Motor neuron (in vitro differentiated cells): ENCODE measurements at places on chromosomes 11 and 22.
A peak's percentile ranks its signal among the peaks of the same experiment; 100 is the strongest.

DNA sequence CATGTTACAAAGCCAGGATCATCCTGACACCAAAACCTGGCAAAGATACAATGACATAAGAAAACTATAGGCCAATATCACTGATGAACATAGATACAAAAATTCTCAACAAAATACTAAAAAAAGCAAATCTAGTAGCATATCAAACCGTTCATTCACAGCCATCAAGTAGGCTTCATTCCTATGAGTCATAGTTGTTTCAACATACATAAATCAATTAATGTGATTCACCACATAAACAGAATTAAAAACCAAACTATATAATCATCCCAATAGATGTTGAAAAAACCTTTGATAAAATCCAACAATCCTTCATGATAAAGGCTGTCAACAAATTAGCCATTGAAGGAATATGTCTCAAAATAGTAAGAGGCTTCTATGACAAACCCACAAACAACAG lies 1007.2 kb upstream of the RAG2 start:
- ATAC-seq: no peak

- peak; percentile 66 for ATAC-seq
Observed at GRCh38 chr11:2137202-2138067, 1.8 kb downstream of the IGF2 start.

DNA sequence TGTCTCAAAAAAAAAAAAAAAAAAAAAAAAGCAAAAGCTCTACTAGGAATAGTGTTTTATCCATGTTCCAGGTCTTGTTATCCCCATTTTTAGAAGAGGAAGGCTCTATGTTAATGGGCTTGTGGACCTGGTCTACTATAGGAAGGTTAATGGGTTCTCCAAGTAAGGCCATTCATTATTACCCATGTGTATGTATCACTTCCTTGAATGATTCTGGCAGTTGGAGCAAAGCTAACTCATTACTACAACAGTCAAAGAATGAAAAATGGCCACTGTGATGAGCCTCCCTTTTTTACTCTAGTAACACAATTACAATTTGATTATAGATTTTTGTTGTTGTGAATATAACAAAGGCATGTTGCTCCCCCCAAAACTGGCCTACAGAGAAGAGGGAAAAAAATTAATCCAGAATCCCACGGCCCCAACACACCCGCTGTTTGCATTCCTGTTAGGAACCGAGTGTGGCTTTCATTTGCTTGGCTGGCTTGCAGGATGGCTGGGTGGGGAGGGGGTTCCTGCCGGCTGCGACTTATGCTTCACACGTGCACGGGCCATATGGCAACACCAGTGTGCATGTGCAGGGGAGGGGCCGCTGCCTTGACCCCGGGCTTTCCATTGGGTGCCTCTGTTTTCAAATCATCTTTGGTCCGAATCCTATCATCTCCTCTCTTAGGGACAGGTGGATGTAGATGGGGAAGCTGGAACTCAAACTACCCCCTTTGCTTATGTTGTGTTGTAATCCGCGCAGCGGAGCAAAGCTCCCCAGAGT lies 148.8 kb downstream of the HIPK3 start:
- ATAC-seq: peak; percentile 63

GRCh38 chr11:114279792-114280546 lies 16.2 kb upstream of the NNMT start:
- ATAC-seq: peak; percentile 21

- ATAC-seq: peak; percentile 76
Observed at GRCh38 chr22:48574776-48575617, 1252.7 kb downstream of the BRD1 start.

DNA sequence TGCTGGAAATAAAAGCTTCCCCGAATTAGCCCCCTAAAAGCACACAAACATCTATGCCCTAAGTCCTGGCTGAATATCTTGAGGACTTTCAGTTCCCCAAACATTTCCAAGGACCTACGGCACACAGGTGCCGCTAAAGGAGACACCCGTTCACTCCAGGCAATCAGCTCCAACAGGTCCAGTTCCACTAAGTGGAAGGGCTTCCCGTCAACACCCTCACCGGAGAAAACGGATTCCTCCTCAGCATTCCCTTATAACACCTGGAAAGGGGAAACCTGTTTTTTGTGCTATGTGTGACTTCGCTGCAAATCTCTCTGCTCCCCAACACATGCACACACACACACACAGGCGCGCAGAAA lies 3.9 kb downstream of the TENM4 start:
- no peak for ATAC-seq

DNA sequence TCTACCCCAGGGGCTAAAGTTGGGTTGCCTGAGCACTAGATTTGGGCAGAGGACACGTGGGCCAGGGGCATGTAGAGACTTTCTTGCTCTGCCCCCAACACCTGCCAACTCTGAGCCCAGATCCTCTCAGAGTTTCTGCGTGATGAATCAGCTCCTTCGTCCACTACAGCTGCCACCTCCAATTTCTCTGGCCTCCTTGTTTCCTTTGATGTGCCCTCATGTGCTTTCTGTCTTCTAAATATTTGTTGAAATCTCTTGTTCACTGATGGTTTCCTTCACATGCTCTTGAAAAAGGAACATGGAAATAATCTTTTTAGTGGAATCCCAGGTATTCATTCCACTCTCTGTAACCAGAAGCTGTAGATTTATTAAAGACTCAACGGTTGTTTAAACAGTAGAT lies 8.0 kb downstream of the IZUMO1R start:
- no peak for ATAC-seq

- no peak for ATAC-seq
Observed at GRCh38 chr22:48538291-48538820, 1289.3 kb downstream of the BRD1 start.

GRCh38 chr11:1825785-1826451 lies 8.9 kb upstream of the SYT8 start:
- ATAC-seq: no peak

DNA sequence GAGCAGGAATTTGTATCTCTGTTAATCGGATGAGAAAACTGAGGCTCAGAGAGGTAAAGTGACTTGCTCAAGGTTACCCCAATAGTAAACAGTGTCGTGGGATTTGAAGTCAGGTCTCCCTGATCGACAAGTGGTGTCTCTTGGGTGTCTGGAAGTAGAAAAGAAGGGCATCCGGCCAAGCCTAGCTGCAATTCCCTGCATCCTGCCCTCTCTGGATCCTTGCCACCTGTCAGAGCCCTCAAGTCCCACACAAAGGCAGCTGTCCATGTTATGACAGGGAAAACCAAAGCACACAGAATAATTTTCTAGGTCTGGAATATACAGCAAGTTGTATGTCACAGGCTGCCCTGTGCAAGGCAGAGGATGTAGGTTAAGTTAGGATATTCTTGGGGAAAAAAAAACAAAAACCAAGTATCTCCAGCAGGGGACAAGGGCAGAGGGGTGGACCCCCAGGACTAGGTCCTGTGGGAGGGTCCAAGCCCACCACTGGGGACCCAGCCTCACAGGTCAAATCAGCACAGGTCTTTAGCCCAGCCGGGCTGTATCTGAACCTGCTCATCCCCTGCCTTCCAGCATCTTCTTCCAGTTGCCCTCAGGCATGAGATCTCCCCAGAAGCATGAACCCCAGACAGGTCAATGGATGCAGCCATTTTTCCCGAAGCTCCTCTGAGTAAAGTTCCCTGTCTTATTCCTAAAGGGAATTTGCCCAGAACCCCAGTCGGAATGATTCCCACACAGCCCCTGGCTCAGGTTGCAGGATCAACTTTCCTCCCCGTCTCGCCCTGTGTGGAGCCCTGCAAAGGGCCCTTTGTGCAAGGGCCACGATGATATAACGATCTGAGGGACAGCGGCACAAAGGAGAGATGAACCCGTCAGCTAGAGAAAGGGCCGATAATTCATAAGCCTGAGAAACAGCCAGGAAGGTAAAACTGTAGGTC lies 15.0 kb downstream of the USH1C start:
- peak; percentile 15 for ATAC-seq

GRCh38 chr11:130624971-130625544 lies 176.6 kb downstream of the ADAMTS15 start:
- ATAC-seq: no peak

DNA sequence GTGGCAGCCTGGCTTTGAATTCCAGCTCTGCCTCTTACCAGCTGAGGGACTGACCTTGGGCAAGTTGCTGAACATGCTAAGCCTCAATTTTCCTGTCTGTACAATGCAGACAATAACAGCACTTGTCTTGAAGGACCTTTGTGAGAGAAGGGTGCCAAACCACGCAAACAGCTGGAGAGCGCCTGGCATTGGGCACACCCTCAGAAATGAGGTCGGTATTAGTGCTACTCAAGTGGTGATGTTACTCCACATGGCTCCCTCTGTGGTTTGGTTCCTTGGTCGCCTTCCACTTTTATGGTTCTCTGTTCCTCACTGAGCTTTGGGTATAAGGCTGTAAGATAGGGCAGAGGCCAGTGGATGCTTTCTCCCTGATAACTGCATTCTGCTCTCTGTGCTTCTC lies 8.2 kb downstream of the UBASH3B start:
- no peak for ATAC-seq

DNA sequence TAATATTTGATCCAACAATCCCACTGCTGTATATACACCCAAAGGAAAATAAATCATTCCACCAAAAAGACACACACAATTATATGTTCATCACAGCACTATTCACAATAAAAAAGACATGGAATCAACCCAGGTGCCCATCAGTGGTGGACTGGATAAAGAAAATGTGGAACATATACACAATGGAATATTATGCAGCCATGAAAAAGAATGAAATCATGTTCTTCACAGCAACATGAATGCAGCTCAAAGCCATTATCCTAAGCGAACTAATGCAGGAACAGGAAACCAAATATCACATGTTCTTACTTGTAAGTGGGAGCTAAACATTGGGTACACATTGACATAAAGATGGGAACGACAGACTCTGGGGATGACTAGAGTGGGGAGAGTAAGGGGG lies 1.1 kb upstream of the OR2D3 start:
- ATAC-seq: no peak

GRCh38 chr11:3890014-3890413 lies 34.5 kb downstream of the STIM1 start:
- no peak for ATAC-seq

- ATAC-seq: no peak
Observed at GRCh38 chr11:82992223-82992622, 79.5 kb downstream of the RAB30 start.

- no peak for ATAC-seq
Observed at GRCh38 chr11:2787816-2788167, 88.0 kb upstream of the KCNQ1OT1 start.

- no peak for ATAC-seq
Observed at GRCh38 chr11:119589001-119589400, 140.0 kb downstream of the NECTIN1 start.

- ATAC-seq: no peak
Observed at GRCh38 chr11:46674463-46675287, 25.7 kb downstream of the ARHGAP1 start.

DNA sequence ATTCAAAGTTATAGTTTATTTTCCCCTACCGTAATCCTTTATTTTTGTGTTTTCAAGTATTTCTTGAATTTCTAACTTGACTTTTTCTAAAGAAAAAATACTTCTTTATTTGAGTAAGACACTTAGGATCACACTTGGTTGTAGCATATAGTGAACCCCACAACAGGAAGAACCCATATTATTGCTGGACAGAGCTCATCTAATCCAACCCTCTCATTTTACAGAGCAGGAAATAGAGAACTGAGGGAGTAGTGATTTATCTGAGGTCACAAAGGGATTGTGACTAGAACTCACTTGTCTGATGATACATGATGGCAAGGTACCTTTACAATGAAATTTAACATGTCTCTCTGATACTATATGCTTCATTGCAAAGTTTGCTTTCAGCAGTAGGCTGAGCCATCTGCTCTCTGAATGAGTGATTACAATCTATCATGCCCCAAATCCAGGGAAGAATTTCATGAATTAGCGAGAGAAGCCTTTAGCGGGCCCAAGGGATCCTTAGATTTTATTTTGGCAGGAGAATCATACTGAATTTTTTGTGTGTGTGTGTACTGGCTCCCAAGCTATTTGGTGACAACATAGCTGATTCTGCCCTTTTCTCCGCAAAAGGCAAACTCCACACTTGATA lies 9.8 kb downstream of the SLC17A6 start:
- no peak for ATAC-seq

- no peak for ATAC-seq
Observed at GRCh38 chr11:45444796-45445195, 158.7 kb upstream of the SYT13 start.

DNA sequence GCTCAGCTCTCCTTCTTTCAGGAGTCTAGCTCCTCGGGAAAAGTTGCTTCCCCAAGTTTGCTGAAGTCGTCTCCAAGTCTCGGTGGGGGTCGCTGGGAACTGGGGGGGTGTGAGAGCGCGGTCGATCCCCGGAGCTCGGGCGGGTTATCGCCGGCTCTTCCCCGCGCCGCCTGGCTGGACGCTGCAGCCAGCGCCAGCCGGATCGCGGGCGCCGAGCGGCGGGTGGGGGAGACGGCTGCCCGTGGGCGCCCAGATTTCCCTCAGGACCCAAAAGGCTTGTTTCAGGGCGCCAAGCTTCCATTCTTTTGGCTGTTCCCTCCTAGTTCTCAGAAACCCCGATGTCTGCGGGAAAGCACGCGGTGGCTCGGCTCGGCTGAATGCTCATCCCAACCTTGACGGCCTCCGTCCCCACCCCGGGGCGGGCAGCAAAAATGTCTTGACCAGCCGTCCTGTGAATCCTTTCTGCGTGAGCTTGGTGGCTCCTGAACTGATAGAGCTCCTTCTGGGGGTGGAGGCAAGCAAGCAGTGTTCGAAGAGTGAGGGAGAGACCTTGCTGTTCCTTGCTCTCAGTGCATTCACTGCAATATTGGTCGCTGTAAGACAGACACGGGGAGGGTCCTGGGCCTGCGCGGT lies 1.7 kb downstream of the ZBTB16 start:
- peak; percentile 15 for ATAC-seq

- ATAC-seq: no peak
Observed at GRCh38 chr22:46081831-46082210, 68.5 kb upstream of the PPARA start.

DNA sequence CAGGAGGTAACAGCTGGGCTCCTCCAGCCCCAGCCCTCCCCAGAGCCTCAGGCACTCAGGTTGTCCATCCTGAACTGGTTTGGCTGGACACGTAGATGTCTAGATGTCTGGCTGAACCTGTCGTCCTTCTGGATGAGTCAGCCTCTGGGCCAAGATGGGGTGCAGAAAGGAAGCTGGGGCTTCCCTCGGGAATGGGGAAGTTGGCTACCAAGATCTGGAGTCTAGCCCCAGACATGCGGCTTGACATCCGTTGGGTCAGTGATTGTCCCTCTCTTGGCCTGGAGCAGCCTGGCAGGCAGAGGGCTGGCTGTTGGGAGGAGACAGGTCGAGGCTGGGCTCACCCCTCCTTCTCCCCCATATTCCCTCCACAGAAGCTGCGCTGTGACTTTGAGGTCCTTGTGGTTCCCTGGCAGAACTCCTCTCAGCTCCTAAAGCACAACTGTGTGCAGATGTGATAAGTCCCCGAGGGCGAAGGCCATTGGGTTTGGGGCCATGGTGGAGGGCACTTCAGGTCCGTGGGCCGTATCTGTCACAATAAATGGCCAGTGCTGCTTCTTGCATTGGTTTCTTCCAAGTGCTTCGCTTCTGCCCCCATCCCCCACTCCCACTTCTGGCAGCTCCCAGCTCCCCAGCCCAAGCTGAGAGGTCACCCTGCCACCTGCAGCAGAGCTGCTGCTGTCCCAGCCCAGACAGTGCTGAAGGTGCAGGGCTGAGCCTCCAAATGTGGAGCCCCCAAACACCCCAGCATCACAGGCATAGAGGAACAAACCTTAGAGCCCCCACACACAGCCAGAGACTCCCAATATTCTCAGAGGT lies 1.3 kb downstream of the CST6 start:
- ATAC-seq: no peak
